Ovary (tissue), 10 donors: ENCODE measurements at places on chromosomes 1 and 21.
A peak's percentile ranks its signal among the peaks of the same experiment; 100 is the strongest.

GRCh38 chr21:34941162-34941561 lies 107.9 kb downstream of the RUNX1 start:
- DNase-seq, result no peak

- DNase-seq, result no peak
Measured at GRCh38 chr1:109626682-109627408, 7.2 kb downstream of the AMPD2 start.

DNA sequence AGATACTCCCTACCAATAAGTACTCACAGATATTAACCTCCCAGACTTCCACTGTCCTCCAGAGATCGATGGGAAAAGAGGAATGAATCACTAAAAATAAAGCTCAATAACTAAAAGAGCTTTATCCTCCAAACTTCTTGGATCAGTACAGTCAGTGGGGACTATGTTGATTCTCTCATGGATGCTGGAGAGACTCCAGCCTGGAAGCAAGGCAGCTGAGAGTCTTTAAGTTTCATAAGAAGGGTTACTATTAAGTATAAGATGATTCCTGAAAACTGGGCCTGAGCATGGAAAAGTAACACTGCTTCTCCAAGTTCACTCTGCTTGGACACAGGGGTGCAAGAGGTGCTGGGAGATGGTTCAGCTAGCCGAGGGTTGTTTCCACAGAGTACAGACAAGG lies 6.2 kb upstream of the DDR2 start:
- DNase-seq, result peak; percentile 36

GRCh38 chr1:221381910-221382623 lies 359.8 kb downstream of the DUSP10 start:
- no peak for DNase-seq
